ENCODE measurements at places on chromosomes 3 and 15.

DNA sequence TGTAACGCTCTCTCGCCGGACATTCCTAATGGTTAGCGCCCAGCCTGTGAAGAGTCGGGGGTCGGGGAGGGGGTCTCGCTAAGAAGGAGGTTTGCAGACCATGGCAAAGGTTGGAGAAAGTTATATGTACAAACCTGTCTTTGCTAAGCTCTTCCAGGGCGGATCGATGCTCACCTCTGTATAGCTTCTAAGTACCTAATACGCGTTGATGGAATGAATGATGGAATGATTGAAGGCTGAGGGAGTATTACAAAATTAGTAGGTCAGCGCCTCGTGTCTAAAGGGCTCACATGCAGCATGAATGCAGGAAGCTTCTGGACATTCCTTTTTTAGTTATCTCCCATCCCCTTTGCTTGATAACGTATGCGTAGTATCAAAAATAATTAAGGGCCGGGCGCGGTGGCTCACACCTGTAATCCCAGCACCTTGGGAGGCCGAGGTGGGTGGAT, 305 bp upstream of the KPNA1 start:
- no peak for DNase-seq

DNA sequence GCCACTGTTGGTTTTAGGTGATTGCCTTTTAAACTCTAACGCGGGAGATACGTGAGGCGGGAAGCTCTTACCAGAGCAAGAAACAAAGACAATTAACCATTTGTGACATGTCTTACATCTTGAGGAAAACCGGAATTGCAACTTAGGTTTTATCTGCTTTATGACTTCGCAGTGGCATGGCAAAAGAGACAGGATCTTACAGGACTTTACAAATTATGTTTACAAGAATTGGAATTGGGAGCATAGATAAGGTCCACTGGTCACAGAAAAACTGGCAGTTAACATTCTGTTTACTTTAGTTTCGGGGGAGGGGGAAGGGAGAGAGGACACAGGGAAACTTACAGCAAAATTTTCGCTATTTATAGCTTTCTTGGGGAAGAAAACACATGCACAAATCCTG, 1119.6 kb downstream of the ZPLD1 start:
- no peak for DNase-seq

GRCh38 chr3:149274220-149274619, 52.6 kb upstream of the CP start:
- DNase-seq = no peak

DNA sequence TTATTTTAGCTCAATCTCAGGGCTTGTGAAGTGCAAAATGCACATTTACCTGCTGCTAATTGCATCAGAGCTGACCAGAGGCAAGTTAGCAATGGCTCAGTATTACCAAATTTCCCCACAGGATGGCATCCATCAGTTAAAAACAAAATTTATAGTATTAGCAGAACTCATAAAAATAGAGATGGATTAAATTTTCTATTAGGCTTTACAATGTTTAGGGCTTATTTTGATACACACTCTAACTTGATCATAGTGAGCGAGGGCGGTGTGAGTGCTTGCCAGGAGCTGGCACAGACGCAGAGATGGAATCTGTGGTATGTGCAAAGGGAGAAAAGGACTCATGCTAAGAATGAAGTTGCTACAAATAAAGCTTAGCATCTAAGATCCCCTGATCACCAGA, 241.0 kb downstream of the NSUN3 start:
- DNase-seq = no peak

DNA sequence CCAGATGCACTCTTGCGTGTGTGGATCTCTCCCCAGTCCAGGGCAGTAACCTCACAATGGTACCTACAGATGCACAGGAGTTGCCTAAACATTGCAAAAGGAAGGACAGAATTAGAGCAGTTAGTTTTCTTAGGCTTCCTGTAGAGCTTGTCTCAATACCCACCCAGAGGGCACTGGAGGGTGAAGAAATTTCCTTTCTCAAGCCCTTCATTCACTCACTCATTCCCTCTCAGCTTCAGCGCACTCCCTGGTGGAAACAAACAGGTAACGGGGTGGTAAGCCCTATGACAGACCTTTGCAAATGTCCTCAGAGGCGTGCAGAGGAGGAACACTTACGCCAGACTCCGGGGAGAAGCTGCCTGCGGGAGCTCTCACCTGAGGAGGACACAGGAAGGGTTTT, 267.4 kb upstream of the HES1 start:
- DNase-seq = no peak

Measured in smooth muscle cell of the brain vasculature (primary cell).